CD8-positive, alpha-beta T cell (primary cell): ENCODE measurements at places on chromosomes 3 and 15. TPM values are rescaled to one million over a fixed set of nuclear protein-coding genes. Genes with fewer than 3 reads are reported as not detected.

DNA sequence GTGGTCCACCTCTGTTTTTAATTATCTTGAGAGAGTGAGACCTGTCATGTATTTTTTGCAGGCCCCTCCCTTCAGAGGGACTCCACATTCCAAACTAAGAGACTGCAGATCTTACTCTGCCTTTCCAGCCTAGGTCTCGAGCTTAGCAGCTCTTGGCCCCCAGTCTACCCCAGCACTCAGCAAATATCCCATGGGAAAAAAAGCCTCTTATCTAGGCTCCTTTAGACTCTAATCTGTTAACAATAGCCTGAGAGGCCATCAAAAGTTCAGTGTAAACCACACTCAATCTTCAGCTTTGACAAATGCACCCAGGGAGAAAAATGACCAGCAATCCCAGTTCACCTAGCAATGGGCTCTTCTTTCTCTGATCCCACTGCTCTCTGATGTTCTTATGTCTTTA lies 8.6 kb upstream of the BLM start:
- DNase-seq: no peak

GRCh38 chr15:67144609-67145311 lies 79.4 kb downstream of the SMAD3 start:
- DNase-seq: no peak

GRCh38 chr3:114363554-114364202 lies 69.8 kb downstream of the TIGIT start:
- DNase-seq: no peak

DNA sequence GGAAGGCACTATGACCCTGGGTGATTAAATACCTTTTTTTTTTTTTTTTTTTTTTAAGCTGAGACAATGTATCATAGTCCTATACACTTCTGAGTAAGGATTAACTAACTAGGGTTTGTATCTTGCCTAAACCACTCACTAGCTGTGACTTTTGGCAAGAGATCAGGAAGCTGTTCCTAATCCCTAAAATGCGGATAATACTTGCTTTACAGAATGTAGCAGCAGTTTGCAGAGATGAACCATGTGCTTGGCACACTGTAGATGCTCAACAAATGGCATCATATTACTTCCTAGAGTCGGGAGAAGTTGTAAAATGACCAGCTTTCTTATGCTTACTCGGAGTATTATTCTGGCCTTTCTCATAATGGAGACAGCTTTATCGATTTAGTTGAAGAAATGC lies 25.6 kb upstream of the PYGO1 start:
- DNase-seq: no peak

DNA sequence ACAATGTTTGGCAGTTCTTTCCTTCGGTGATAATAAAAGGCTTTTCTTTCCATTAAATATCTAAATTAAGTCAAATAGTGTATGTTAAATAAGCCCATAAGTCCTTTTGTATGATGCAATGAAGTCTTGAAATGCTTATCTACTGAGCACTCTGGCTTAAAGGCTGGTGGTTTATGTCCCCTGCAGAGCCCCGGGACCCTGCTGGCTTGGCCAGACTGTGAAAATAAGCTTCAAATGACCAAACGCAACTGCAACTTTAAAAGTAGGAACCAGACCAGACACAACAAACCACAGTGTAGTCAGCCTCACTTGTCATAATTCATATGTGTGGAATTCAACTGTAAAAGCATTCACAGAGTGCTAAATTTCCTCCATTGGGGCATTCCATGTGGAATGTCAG lies 72.5 kb downstream of the FOXP1 start:
- no peak for DNase-seq

DNA sequence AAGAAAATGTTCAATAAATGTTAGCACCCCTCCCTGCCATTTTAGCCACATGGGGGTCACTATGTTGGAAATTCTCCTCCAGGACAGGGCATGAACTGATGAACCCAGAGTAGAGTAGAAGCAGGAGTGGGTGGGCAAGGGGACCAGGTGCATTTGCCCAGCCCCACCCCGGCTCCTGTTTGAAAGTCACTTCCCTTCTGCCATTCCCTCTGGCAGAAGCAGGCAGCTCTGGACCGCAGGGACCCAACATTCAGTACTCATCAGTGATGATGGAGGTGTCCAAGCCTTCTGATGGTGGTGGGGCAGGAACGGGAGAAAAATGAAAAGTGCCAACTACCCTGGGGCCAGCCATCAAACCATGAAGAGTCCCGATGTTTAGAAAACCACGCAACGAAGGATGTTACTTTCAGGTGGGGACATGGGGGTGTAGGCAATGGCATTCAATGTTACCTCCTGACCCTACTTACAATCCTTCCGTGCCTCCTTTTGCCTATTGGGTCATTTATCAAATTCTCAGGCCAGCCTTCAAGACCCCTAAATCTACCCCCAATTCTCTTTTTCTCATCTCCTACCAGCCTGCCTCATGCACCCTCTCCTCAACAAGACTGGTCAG lies 17.2 kb downstream of the UBAP1L start:
- DNase-seq: no peak

GRCh38 chr15:54839379-54839778 lies 357.4 kb downstream of the RSL24D1 start:
- no peak for DNase-seq

Gene GPR160
- total RNA-seq: 3.7 TPM

Gene CYP1A2
- not detected for total RNA-seq

Gene CD96
- 218 TPM for total RNA-seq
